CMK (cell line): ENCODE measurements at places on chromosomes 13 and 19.
A peak's percentile ranks its signal among the peaks of the same experiment; 100 is the strongest.

DNA sequence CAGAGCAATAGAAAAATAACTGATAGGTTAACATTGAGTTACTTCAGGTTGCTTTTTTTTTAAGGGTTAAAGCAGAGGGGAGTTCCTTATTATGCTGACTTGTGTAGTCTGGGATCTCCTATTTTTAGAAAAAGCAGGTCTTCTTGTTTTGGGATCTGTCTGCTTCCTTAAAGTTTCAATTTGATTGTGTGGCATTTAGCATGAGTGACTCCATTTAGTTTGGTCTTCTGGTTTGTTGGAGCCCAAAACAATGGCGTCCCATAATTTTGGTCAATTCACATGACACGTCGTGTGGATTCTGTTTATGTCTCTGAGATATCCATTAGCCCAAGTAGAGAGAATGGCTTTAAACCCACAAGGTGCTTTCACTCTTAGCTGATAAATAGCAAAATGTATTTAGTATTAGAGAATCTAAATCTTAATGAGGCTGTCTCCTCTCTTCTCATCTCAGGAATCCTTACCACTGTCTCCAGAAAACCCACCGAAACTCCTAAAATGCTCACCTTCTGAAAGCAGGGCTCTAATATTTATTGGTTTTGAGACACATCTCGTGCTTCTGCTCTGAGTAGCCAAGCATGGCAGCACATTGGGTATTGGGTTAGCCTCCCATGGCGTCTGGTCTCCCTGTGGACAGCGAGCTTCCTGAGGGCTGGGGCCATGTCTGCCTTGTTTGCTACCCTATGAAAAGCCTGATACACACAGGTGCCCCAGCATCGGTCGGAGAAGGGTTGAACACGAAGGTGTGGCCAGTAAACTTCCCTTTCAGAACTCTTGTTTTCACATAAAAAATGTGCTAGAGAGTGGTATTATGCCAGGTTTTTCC, 67.2 kb upstream of the GPR183 start:
- no peak for DNase-seq

GRCh38 chr13:21121616-21122015, 54.7 kb downstream of the SKA3 start:
- DNase-seq, result no peak

- DNase-seq, result peak; percentile 76
These were observed 581 bp downstream of the CALR start for GRCh38 chr19:12938779-12939601.

DNA sequence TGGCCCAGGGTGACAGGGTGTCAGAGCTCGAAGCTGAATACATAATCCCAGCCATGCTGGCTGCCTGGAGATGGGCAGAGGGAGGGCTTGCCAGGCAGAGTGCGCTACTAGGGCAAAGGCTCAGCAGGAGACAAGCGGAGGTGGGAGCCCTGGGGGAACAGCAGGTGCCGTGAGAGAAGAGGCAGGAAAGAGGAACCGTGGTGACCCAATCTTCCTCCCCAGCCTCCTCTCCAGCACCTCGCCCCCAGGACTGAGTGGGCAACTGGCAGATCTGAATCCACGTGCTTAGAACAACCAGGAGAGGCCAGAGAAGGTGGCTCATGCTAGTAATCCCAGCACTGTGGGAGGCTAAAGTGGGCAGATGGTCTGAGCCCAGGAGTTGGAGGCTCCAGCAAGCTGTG, 11.0 kb upstream of the CCL25 start:
- DNase-seq, result no peak

DNA sequence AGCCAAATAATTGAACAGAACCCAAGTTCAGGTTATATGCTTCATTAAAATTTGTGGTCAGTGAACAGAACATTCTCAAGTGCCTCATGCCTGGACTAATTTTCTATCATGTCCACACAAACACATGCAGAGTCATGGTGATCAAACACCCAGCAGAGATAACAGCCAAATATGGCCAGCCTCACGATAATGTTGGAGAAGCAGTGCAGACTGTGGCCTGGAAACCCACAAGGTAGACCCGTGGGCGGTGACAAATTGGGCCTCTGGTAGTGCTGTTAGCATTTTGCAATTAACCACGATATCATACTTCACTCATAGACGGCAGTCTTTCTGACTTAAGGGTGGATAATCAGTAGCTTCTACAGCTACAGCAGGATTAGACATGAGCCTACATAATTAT, 35.0 kb upstream of the VWA8 start:
- DNase-seq, result peak; percentile 60

- no peak for DNase-seq
These were observed 76.6 kb upstream of the SIAH3 start for GRCh38 chr13:45928176-45928575.

DNA sequence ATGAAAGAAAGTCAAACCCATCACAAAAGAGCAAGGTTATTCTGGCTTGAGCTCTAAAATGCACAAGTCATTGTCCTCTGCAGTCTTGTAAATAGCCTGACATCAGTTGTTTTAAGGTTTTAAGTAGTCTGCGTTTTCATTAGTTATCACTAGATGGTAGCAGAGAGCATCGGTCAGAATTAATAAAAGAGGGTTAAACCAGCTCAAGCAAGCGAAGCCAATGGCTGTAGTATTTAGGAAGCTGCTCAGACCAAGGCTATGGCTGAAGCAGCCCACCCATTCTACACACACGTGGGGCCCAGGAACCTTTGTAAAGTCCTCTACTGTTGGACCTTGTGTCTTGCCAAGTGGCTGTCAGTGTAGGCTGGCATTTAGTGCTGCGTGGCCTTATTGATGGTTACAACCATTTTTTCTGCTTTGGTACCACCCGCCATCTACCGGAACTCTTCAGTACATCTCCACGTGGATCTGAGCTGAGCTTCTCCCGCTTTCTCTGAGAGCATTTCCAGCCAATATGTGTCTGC, 13.3 kb upstream of the ZNF57 start:
- no peak for DNase-seq

- no peak for DNase-seq
These were observed 271.0 kb downstream of the SLITRK5 start for GRCh38 chr13:87942205-87942604.

GRCh38 chr19:33498391-33499000, 23.1 kb downstream of the PEPD start:
- DNase-seq, result no peak

DNA sequence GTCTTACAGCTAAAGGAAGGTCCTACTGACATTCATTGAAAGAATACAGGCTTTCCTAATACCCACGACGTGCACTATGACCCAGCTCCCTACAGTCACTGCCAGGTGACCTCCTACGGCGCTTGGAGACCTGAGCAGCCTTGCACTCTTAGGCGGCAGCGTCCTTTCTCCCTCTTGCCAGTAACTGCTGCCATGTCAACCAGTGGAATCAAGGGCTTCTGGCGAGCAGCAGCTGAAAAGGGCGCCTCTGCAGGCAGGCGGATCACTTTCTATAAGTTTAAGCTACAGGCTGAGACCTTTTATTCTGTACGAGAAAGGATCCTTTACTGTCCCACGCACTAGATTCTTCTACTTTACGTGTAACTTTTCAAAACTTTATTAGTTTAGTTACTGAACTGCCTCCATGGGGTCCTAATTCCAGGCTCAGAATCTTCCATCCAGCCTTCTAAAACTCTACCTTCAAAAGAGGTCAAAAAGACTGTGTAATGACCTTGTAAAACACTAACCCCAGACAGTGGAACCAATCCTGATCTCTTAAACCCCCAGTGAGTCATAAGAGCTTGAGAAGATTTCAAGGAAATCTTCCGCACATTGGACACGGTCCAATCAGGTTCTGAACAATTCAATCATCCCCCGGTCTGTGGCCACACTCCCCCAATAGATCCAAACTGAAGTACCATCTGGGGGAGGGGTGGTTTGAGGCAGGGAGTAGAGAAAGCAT, 1.9 kb downstream of the KCTD12 start:
- no peak for DNase-seq

DNA sequence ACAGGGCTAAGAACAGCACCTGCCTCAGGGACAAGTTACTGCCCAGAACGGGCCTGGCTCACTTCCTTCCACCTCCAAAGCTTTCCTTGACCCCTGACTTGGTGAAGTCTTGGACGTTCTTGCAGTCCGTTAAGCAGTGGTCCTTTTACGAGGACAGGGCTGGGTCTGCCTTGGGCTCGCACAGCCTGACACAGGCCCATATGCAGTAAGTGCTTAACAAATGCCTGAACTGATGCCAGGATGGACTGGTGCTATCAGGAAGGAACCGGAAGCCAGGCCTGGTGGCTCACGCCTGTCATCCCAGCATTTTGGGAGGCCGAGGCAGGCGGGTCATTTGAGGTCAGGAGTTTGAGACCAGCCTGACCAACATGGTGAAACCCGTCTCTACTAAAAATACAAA, 1.8 kb upstream of the PLK5 start:
- DNase-seq, result no peak

- no peak for DNase-seq
These were observed 103.9 kb upstream of the SOX21 start for GRCh38 chr13:94816256-94816655.

DNA sequence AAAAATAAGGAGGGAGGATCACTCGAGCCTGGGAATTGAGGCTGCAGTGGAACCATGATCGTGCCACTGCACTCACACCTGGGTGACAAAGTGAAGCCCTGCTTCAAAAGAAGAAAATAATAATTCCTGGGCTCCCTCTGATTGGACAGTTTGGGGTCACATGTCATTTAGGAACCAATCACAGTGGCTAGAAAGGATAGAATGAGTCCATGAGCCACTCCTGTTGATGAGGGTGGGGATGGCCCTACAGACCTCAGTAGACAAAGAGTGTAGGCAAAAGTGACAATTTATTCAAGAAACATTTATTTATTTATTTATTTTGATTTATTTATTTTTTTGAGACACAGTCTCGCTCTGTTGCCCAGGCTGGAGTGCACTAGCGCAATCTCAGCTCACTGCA, 26.8 kb upstream of the ADGRE5 start:
- DNase-seq, result no peak

GRCh38 chr13:42638886-42639285, 64.9 kb downstream of the TNFSF11 start:
- DNase-seq, result no peak

DNA sequence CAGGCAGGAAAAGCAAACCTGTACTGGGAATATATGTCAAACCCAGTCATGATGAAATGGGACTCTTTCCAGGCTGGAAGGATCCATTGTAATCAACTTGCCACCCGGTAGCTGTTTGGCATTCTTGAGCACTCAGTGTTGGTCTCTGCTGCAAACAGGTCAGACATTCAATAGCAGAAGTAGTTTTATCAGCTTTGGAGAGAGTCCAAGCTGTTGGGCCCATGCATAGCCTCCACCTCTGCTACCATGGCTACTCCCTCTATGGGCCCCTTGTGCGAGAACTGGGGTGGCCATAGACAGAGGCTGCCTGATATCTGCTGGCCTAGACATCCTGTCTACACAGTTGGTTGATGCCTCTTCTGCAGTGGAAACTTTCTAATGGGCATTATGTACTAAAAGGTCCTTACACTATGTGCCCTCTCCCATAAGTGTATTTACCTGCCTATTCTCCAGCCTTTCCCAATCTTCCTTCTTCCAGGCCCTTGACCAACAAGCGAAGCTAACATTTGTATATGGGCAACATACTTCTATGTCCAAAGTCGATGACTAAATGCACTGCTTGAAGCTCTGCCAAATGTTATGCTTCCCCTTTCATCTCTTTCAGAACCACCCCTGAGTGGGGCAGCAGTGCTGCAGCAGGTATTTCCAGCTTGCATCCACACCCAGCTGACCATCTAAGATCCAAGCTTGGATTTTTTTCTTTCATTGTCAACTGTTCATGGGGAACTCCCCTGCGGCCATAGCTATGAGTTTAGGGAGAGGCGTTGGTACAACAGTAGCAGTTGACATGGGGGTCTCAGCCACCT, 5.3 kb upstream of the RNF6 start:
- DNase-seq, result no peak
